ENCODE measurements at places on chromosomes 1 and 21.

- no peak for DNase-seq
These were observed 135.2 kb downstream of the PCBP3 start for GRCh38 chr21:45778686-45779085.

DNA sequence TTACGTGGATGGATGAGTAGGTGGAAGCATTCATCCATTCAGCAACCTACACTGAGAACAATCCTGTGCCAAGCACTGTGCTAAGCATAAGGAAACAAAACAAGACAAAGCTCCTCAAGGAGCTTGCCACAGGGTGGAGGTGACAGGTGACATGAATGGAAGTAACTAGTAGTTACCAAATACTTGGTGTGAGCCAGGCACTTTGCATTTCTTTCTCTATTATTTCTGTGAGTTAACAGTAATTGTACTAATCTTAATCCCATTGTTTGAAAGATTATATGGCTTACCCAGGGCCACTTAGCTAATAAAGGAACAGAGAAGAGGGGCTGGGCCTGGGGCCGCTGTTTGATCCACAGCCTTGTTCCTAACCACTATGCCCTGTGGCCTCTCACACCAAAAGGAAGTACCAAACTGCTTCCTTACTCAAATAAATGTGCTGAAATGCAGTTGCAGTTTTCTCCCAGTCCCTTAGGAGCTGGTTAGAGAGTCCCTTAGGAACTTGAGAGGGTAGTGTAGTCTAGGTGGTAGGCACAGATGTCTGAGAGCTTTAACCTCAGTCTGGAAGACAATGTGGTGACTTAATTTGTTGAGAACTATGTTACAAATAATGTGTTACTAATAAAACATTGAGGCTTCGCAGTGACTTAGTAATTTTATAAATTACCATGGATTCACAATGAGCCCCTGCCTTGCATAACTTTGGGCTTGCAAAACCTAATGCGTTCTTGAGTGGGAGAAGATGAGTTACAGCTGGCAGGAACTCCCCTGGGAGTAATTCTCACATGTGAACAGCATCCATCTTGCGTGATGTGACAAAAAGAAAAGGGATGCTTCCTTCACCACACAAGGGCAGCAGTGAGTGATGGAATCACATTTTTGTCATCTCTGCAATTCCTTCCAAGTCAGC, 69.8 kb downstream of the MPZL1 start:
- no peak for DNase-seq

- no peak for DNase-seq
These were observed 9.0 kb downstream of the CFH start for GRCh38 chr1:196660852-196661251.

- DNase-seq = no peak
These were observed 129.8 kb upstream of the CHODL start for GRCh38 chr21:18114810-18115209.

DNA sequence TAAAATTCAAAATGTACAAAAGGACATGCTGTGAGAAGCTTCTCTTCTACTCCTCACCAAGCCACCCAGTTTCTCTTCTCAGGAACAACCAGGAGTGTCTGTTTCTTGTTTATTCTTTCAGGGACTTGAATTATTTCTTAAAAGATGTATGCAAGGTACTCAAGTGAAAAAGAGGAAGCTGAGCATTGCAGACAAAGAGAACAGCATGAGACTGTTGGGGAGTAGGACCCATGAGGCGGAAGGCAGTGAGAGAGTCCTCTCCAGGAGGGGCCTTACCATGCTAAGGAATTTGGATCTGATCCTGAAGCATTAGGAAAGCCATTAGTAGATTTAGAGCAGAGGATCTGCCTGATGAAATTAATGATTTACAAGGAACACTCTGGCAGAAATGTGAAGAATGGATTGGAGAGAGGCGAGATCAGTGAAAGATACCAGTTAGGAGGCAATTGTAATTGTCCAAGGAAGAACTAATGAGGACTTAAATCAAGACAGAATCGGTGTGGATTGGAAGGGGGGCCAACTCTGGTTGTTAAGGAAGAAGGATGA, 14.7 kb upstream of the SSX2IP start:
- no peak for DNase-seq

DNA sequence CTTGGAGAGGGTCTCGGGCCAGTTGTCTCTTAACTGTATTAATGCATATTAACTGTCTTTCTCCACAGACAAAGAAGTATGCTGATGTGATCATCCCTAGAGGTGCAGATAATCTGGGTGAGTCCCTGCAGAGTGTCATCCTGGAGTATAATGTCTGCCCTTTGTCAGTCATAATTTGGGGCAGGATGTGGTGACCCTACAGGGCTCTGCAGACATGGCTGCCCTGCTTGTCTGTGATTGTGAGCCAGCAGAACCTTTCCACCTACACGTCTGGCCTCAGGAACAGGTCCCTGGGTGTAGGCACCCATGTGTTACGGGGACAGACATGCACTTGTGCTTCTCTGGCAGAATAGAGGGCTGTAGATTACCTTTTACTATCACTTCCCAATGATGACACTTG, 78.4 kb downstream of the UCK2 start:
- DNase-seq = no peak

DNA sequence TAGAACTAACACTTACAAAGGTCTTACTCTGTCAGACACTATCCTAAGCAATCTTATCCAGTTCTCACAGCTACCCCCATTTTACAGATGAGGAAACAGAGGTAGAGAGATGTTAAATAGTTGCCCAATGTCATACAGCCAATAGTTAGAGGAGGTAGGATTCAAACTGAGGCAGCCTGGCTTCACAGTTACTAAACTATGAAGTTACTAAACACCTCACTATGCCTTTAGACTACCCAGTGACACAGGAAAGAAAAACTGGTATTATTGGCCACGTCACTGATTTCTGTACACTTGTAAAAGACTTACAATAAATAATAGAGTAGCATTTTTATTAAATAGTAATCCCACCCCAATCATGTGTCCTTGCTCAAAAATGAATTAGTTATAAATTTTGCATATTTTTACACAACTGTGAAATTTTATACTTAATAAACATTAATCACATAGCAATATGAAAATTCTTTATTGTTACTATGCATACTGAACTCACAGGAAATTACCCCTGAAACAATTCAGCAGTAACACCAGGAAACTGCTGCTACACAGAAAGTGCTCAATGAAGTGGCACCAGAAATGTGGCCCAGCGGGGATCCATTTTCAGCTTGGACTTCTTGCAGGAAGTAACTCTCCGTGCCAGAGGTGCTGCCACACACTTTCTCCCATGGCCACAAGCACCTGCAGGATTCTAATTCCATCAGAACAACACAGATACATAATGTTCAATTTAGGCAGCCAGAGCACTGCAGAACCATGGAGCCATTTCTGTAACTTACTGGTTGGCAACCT, 69.4 kb downstream of the VAV3 start:
- DNase-seq = no peak

DNA sequence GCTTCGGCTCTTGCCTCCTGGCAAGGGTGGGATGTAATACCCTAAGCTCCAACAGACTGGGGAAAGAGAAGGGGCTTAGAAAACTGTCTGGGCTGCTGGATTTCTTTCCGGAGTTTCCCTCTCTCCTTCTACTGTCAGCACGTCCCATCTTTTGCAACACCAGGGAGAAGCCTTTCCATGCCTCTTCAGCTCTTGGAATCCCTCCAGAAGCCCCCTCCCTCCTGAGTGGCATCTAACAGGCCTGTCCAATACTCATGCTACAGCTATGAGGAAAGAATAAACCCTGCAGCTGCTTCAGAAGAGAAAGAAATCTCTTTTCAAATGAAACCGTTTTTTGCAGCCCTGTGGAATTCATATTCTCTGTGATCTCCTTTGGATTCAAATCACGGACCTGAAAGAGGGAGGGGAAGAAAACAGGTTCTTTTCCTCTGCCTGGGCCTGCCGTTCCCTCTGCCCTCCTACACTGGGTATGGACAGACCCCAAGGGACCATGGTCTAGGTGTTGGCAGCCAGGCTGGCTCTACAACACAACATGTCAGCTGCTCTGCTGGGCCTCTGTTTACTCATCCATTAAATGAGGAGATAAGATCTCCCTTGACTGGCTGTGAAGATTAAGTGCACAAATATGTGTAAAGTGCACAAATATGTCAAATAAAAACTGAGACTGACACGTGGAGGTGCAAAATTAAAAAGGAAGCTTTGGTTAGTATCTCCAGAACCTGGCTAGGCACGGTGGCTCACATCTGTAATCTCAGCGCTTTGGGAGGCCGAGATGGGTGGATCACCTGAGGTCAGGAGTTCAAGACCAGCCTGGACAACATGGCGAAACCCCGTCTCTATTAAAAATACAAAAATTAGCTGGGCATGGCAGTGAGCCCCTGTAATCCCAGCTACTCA, 6.0 kb upstream of the CAPN2 start:
- no peak for DNase-seq

DNA sequence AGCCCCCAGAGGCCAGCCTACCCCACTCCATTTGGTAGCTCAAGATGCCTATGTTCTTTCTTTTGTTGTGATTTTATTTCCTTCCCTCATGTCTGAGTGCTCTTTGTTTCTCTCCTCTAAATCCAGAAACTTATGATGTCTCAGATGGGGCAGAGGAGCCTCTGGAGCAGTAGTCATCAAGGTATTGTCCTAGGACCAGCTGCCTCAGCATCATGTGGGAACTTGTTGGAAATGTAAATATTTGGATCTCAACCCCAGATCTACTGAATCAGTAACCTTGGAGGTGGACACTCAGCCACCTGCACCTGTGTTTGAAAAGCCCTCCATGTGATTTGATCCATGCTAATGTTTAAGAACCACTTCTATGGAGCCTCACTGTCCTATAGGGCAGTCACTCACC, 593.1 kb upstream of the PLXNA2 start:
- no peak for DNase-seq

- DNase-seq = peak; percentile 63
These were observed 6.7 kb downstream of the SLC19A1 start for GRCh38 chr21:45535341-45536081.

DNA sequence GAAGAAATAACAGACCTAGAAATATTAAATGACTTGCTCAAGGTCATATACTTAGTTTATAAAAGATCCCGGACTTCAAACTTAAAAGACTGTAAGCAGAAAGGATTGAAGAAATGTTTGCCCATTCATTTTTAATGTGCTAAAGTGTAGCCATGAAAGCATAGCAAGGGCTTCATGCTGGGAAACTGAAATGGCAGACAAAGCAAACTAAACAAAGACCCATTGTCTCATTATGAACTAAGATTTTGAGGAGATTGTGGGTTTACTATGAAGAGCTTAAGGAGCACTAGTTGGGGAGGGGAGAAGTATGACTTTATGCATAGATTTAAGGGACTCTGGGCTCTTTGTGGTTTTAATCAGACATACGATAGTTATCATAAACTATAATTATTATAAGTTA, 26.3 kb downstream of the ADAMTS1 start:
- DNase-seq = no peak

GRCh38 chr21:37496972-37497371, 130.4 kb downstream of the DYRK1A start:
- no peak for DNase-seq

DNA sequence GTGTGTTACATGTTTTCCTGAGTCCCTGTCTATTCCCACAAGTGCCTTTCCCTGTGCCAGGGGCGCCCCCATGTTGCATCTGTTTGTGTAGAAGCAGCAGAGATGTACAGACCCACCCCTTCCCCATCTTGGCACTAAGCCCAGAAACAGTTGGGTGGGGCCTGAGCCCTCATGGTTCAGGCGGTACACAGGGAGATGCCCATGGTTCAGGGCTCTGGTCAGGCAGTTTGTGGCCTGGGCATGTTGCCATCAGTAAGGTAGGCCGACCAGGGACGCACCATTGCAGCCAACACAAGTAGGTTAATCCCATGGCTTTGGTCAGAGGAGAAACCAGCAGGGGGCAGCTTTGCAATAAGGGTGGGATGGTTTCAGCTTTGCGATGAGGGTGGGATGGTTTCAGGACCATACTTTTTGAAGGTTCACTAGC, 914 bp upstream of the ADGRB2 start:
- peak; percentile 20 for DNase-seq

GRCh38 chr1:203187689-203188264, 1.3 kb upstream of the CHI3L1 start:
- no peak for DNase-seq
